ENCODE measurements at places on chromosomes 2 and 18. TPM values are rescaled to one million over a fixed set of nuclear protein-coding genes. Genes with fewer than 3 reads are reported as not detected.

CRYBA2 gene
- polyA plus RNA-seq, result 37.0 TPM

ARHGAP28 gene
- 1.6 TPM for polyA plus RNA-seq

- H3K36me3 ChIP-seq, result no peaks in the 10 kb centered on the region
- H3K27me3 ChIP-seq, result no peaks in the 10 kb centered on the region
- H3K27ac ChIP-seq, result no peak overlapping the region
- DNase-seq, result no peak
- no peak overlapping the region for H3K4me3 ChIP-seq
- H3K4me1 ChIP-seq, result no peaks in the 10 kb centered on the region
These were observed 193.1 kb upstream of the UBE2E3 start for GRCh38 chr2:180787330-180787729.

DNA sequence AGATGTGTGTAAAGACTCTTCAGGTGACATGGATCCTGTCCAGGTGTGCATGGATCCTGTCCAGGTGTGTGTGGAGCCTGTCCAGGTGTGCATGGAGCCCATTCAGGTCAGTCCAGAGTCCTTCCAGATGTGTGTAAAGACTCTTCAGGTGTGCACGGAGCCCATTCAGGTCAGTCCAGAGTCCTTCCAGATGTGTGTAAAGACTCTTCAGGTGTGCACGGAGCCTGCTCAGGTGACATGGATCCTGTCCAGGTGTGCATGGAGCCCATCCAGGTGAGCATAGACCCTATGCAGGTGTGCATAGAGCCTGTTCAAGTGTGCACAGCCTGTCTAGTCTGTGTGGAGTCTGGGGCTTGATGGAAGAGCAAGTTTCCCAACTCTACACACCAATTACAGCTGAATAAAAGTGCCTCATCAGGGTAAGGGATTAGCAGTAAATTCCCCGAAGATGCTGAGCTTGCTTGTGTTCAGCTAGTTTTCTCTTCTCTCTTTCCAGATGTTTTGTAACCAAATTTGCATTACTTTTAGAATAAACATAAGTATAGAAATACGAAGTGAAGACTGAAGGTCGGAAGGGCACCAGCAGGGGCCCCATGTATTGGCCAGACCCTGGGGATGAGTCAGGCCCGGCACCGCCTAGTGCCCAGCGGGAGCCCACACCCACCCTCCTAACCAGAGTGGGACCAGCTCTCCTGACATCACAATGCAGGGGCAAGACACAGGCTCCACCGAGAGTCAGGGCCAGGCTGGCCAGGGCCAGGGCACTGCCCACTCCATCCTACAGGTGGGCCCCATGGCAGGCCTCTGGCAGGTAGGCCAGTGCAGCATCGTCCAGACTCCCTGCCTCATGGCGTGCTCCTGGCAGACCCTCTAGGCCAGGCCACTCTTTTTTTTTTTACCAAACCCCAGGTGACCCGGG is 38.6 kb upstream of the GPC1 start:
- H3K4me1 ChIP-seq, result no peaks in the 10 kb centered on the region
- H3K27ac ChIP-seq, result no peak overlapping the region
- DNase-seq, result no peak

GRCh38 chr2:15359716-15360531 is 201.2 kb downstream of the NBAS start:
- no peaks in the 10 kb centered on the region for H3K27me3 ChIP-seq
- H3K4me3 ChIP-seq, result no peak overlapping the region
- H3K4me1 ChIP-seq, result no peaks in the 10 kb centered on the region

GRCh38 chr2:146530886-146531285 is 1313.9 kb upstream of the ACVR2A start:
- no peak overlapping the region for H3K4me3 ChIP-seq
- no peak for DNase-seq
- H3K27ac ChIP-seq, result no peak overlapping the region
- no peaks in the 10 kb centered on the region for H3K36me3 ChIP-seq
- H3K4me1 ChIP-seq, result no peaks in the 10 kb centered on the region

GRCh38 chr2:170680172-170680941 is 34.8 kb upstream of the SP5 start:
- no peaks in the 10 kb centered on the region for H3K4me1 ChIP-seq
- H3K36me3 ChIP-seq, result no peaks in the 10 kb centered on the region
- H3K27me3 ChIP-seq, result no peaks in the 10 kb centered on the region

DNA sequence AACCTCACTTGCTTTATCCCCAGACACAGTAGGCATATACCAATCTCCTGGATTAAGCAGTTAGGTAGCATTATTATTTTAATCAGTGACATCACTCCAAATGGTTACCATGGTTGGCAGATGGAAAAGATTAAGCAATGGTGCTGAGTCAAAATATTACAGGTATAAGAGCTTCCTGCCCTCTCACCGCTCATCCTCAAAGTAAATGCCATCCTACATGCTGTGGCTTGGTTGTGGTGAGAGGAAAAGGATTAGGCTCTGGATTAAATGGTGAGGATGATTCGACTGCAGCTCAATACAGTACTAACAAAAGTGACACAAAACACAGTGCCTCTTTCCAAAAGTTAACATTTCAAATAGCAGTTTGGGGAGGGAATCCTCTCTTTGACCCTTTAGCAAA is 108.9 kb upstream of the ACAA2 start:
- DNase-seq, result no peak
- no peaks in the 10 kb centered on the region for H3K4me1 ChIP-seq
- H3K27me3 ChIP-seq, result no peaks in the 10 kb centered on the region
- no peak overlapping the region for H3K4me3 ChIP-seq

GRCh38 chr2:59458800-59459199 is 1094.7 kb downstream of the BCL11A start:
- no peak for DNase-seq
- no peaks in the 10 kb centered on the region for H3K4me1 ChIP-seq
- H3K36me3 ChIP-seq, result no peaks in the 10 kb centered on the region
- H3K27me3 ChIP-seq, result no peaks in the 10 kb centered on the region
- no peak overlapping the region for H3K27ac ChIP-seq

DNA sequence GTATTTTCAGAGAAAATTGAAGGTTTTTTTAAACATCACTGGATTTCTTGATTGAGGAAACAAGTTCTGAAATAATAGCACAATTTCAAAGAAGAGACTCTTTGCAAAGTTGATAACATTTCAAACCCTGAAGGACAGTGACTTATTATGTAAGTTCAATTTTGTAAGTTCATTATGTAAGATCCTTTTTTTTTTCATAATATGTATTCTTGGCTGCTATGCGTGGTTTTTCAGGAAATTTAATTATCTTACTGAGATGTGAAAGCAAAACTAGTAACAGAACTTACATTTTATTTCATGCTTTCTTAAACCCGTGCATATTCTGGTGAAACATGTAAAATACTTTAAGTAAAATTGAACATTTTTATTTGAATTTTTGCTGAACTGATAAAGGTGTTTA is 65.4 kb downstream of the RIF1 start:
- DNase-seq, result no peak
- no peak overlapping the region for H3K27ac ChIP-seq
- no peak overlapping the region for H3K4me3 ChIP-seq
- H3K36me3 ChIP-seq, result peaks cover 18% of the 10 kb centered on the region
- H3K27me3 ChIP-seq, result no peaks in the 10 kb centered on the region

DNA sequence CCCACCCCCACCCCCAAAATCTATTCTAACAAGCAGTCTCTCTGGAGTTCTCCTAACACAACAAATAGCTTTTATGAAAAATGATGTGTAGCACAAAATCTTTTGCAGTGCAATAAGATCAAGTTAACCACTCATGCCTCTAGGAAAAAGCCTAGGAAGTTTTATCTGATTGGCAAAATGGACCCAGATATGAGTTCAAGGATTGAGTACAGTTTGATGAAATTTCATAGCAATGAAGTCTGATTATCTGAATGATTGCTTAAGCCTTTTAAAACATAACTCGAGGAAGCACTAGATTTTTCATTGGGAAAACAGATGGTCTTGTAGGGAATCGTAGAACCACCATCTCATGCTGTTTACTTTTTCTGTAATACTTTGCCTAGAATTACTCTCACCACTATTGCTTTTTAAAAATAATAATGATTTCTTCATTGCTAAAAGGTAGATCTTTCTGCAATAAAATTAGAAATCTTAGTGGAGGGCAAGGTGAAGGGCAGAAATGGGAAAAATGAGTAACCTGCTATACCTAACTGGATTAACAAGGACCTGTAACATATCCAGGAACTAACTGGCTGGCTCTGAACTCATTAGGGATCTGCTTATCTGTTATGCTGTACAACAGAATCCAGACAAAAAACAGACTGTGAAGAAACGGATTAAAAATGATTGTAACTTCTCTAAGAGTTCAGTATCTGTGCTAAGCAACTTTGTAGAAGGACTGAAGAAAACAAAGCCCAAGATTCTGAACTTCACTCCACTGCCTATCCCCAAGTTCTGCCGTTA is 73.7 kb upstream of the ETAA1 start:
- H3K4me1 ChIP-seq, result no peaks in the 10 kb centered on the region
- H3K27ac ChIP-seq, result no peak overlapping the region
- no peak overlapping the region for H3K4me3 ChIP-seq
- no peak for DNase-seq

GRCh38 chr18:45551142-45551815 is 64.0 kb upstream of the SLC14A2 start:
- no peak for DNase-seq
- no peaks in the 10 kb centered on the region for H3K27me3 ChIP-seq
- no peak overlapping the region for H3K4me3 ChIP-seq
- H3K36me3 ChIP-seq, result no peaks in the 10 kb centered on the region

DNA sequence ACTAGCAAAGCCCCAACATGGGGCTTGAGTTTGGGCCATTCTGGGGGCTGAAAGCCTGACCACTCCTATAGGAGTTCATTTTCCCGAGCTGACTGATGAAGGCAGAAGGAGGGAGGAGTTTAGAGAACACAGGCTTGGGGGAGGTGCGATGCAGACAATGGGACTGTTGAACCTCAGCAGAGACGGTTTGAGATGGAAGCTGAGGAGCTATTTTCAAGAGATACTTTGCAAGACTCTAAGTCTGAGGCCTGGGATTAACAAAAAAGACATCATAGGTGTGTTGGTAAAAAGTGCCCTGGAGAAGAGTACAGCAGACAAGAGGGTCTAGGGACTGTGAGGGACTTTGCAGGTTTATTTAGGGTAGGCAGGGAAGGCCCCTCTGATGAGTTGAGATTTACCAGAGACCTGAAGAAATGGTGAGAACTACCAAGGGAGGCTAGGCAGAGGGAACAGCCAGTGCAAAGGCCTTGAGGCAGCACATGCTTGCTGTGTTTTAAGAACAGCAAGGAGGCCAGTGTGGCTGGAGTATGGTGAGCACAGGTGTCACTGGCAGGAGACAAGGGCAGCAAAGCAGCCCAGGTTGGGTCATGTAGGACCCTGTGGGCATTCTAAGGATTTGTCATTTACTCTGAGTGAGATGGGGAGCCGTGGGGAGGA is 31.6 kb downstream of the PCBP1 start:
- DNase-seq, result no peak
- no peaks in the 10 kb centered on the region for H3K36me3 ChIP-seq
- peaks cover 17% of the 10 kb centered on the region for H3K4me1 ChIP-seq
- H3K27ac ChIP-seq, result peak overlapping the region; percentile 12

DNA sequence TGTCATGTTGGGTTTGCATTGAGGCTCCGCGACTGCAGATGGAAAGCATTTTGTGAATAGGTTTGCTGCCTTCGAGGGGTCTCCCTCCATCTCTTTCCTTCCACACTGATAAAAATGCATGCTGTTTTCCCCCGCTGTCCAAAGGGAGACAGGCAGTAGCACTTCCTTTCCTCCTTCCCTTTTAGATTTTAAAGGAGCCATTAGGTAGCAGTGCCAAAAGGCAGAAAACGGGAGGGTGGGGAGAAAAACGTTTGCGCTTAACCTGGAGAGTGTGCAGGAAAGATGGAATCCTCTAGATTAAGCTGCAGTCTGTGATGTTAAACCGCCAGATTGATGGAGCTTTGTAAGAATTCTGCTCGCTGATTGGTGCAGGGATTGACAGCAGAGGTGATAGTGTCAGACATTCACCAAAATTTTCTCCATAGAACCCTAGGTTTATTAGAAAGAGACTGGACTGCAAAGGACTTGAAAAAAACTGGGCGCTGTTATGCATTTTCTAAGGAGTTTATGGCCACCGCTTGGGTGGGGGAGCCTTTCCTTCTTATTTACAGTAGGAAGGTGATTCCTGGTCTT is 688 bp downstream of the MAPRE2 start:
- peak; percentile 38 for DNase-seq
- H3K4me1 ChIP-seq, result peaks cover 10% of the 10 kb centered on the region

DNA sequence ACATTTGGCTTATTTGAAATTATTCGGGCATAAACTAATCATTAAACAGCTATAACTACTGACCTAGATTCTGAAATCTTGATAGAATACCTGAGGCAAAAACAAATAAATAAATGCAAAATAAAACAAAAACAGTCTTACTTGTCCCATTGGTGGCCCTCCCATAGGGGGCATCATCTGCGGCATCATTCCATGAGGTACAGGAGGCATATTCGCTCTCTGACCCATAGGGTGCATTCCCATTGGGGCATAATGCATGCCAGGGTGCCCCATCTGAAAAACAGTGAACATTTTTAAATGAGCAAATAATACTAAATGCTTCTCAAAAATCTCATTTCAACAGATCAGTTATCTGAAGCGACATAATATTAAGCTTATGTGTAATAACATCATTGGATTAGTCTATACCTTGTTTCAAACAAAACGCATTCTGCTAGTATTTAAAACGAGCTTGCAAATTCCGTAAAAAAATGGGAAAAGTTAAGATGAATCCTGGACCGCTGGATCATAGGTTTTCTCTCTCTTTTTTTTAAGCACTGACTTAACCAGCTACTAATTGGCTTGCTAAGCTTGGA is 1.3 kb downstream of the PRPF40A start:
- H3K36me3 ChIP-seq, result peaks cover 4% of the 10 kb centered on the region
- no peak overlapping the region for H3K27ac ChIP-seq
- peak overlapping the region; percentile 77 for H3K4me3 ChIP-seq
- H3K27me3 ChIP-seq, result no peaks in the 10 kb centered on the region

DNA sequence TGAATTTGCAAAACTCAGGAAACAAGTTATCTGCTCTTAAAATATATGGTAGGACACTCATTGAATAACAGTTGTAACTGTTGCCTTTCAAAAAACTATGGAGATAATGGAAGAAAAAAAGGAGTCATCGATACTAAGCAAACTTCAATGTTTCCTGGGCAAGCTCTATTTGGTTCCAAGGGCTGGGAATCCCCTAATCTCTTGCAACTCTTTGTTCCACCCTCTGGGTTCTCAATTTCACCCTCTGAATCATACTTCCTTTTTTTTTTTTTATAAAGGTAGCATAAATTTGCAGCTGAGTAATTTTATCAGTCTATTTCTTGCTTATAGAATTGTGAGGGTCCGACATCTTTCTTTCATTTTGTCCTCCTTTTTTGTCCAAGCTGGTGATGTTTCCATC is 36.7 kb downstream of the SLC9A4 start:
- peaks cover 3% of the 10 kb centered on the region for H3K4me1 ChIP-seq
- no peak overlapping the region for H3K4me3 ChIP-seq
- no peaks in the 10 kb centered on the region for H3K36me3 ChIP-seq
- DNase-seq, result no peak
- no peak overlapping the region for H3K27ac ChIP-seq
